ENCODE measurements at places on chromosomes 13 and 19. TPM values are rescaled to one million over a fixed set of nuclear protein-coding genes. Genes with fewer than 3 reads are reported as not detected.

Gene DUS3L
- polyA plus RNA-seq, result 45.2 TPM

Gene FUT3
- not detected for polyA plus RNA-seq

Gene PSG11
- polyA plus RNA-seq, result 0.08 TPM

Gene CYP4F11
- polyA plus RNA-seq, result 0.23 TPM

Gene ZNF473
- polyA plus RNA-seq, result 5.4 TPM

Gene SEMA6B
- polyA plus RNA-seq, result 2.0 TPM

Gene PDE4C
- polyA plus RNA-seq, result 0.36 TPM

Gene FREM2
- not detected for polyA plus RNA-seq

Gene PLK5
- not detected for polyA plus RNA-seq

Gene GALP
- polyA plus RNA-seq, result not detected

Gene NANOS3
- polyA plus RNA-seq, result 0.53 TPM

- DNase-seq, result no peak
Observed at GRCh38 chr13:98515818-98516465, 61.0 kb downstream of the STK24 start.

- no peak for DNase-seq
Observed at GRCh38 chr13:83878691-83879430, 3.4 kb downstream of the SLITRK1 start.

DNA sequence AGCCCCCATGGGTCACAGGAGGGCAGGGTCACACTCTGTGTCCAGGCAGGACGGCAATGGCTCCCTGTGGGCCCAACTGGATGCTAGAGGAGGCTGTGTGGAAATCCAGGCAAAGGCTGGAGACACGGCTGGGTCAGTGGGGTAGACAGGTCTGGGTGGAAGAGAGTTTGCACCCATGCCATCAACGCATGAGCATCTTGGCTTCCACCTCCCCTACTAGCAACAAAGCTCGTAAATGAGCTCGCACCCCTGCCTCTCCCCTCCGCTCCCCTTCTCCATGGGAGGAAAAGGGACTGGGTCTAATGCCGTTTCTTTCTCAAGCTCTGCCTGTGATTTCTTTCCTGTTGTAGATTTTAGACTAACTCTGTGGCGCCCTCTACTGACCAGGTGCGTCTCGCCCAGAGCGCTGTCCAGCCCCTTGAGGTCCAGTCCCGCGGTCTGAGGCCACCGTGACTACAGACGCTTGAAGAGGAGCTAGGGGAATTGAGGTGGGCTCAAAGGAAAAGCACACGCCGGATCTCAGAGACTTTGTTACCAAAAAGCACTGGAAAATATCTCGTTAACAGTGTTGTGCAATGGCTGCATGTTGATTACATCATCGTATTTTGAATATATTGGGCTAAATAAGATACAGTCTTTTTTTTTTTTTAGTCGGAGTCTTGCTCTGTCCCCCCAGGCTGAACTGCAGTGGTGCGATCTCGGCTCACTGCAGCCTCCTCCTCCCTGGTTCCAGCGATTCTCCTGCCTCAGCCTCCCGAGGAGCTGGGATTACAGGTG, 50.7 kb upstream of the USP29 start:
- DNase-seq, result peak; percentile 45

- DNase-seq, result no peak
Observed at GRCh38 chr19:4722671-4723594, 709 bp downstream of the DPP9 start.

DNA sequence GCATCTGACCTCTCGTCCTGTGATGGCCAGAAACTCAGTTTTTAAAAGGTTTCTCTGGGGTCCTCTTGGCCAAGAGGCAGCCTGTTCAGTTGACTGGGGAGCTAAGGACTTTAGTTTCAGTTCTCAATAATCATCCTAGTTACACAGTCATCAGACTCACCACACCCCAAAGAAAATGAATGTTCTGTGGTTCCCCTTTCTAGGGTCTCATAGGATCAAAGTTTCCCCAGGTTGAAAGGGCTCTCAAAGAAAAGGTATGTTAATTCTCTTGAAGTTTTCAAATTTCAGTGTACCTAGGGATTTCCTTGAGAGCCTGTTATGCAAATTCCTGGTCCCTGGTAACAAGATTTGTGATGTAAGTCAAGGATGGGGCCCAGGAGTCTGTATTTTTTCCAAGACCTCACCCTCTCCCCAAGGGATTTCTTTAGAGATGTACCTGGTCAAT, 94.9 kb downstream of the FAM216B start:
- no peak for DNase-seq

DNA sequence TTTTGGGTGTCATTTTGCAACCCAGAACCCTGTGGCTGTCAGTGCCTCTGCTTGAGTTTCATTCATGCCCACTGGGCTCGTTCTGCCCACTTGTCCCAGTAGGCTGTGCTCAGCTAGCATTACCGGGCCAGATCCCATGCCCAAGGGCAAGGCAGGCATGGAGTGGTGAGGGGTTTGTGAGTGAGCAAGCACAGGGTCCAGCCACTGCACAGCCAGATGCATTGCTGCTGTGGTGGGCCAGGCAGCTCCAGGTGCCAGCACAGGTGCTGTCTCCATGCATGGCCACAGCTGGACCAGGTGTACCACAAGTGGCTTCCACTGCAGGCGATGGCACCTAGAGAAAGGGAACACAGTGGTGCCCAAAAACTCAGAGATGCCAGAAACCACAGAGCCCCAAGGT, 1671.2 kb downstream of the OLFM4 start:
- no peak for DNase-seq

DNA sequence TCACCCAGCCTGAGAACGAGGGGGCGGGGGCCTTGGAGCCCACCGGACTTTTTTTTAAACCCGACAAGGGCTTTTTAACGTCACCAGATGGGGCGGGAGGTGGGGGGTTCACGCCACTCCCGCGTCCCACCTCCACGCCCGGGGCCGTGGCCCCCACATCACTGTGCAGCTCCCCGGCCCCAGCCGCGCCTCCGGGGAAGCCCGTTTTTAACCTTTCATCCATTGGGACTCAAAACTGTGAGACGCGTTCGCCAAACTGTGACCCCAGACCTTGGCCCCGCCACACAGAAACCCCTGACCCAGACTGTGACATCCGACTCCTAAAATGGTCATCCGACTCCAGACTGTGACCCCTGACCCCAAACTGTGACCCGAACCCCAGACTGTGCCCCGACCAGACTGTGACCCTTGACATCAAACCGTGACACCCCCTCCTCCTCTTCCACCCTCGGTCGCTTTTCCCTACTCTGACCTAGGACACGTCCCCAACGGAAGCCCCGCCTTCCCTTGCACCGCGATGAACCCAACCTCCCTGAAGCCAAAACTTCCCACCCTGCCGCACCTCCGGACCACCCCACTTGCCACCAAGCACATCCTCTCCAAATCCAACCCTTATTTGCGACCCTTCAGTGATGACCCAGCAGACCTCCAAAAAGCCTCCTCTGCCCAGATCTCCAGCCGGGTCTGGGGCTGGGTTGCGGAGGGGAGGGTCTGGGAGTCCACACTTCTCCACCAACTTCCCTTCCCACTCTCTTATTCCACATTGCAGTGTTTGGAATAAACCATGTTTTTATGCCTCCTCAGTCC, 1.5 kb upstream of the GRWD1 start:
- DNase-seq, result peak; percentile 56

- DNase-seq, result peak; percentile 59
Observed at GRCh38 chr19:9847087-9847671, 12.1 kb downstream of the PIN1 start.

- no peak for DNase-seq
Observed at GRCh38 chr13:44362394-44363040, 11.1 kb upstream of the SERP2 start.

- no peak for DNase-seq
Observed at GRCh38 chr19:51407511-51408131, 9.8 kb downstream of the SIGLEC10 start.

GRCh38 chr13:107427536-107427935, 787.8 kb downstream of the LIG4 start:
- DNase-seq, result no peak

DNA sequence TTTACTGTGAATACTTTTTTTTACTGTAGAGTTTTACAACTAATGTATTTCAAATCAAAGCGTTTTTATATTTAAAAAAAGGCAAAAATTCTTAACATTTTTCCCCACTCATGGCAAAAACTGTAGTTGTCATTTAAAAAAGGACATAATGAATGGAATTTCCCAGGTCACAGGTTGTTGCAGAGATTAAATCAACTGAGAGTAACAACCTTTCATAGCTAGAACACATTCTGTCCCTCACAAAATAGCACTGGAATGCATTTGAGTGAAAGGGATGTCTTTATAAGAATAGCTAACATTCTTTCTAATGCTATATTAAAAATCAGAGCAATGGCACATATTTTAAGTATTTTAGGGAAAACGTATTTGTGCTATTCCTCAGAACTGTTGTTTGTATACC, 1393.3 kb upstream of the ATXN8OS start:
- no peak for DNase-seq

GRCh38 chr19:13881251-13881691, 4.3 kb downstream of the NANOS3 start:
- DNase-seq, result peak; percentile 71

DNA sequence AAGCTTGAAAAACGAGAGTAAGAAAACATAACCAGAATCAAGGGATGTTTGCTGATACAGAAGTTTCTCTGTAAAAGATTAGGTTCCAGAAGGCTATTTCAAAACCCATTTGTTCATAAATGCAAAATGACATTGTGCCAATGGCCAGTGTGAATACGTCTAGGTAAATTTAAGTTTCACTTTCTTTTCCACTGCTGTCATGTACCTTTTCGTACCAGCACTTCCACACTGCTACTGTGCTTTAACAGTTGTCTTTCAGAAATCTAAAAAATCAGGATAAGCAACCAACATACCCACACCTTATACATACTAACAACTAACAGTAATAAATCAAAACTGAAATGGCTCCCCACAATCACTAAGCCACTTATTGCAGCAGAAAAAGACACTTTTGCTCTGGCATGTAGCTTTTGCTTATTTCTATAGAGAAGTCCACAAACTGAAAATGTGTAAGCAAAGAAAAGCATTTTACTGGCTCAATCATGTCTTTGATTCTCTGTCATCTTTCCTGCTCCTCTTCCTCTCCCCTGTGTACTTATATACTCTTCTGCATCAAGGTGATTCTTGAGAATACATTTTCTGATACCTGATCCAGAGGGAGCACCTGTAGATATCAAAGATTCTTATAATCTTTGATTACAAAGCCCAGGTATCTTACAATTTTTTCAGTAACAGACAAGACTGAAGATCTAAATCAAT, 34.3 kb downstream of the ELF1 start:
- no peak for DNase-seq

DNA sequence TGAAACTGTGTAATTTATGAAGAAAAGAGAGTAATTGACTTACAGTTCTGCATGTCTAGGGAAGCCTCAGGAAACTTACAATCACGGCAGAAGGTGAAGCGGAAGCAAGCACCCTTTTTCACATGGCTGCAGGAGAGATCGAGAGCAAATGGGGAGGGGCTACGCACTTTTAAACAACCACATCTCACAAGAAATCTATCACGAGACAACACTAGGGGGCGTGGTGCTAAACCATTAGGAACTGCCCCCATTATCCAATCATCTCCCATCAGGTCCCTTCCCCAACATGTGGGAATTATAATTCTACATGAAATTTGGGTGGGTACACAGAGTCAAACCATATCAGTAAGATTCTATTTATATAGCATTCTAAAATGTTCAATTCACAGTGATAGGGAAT, 114.8 kb upstream of the TRPC4 start:
- DNase-seq, result no peak

GRCh38 chr19:19651076-19651475, 7.6 kb upstream of the GMIP start:
- no peak for DNase-seq

DNA sequence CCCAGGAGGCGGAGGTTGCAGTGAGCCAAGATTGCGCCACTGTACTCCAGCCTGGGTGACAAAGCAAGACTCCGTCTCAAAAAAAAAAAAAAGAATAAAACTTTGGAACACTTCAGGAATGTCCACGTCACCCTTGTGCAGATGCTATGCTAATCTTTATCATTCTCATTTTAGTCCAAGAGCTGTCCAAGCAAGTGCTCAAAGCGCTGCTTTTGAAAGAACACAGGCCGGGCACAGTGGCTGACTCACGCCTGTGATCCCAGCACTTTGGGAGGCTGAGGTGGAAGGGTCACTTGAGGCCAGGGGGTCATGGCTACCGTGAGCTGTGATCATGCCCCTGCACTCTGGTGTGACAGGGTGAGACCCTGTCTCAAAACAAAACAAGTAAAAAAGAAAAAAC, 11.1 kb upstream of the UQCR11 start:
- DNase-seq, result no peak

Data from SK-N-SH (cell line).